Nephron progenitor cell (in vitro differentiated cells): ENCODE measurements at places on chromosomes 1 and 21.

GRCh38 chr1:18637511-18637960, 6.9 kb downstream of the PAX7 start:
- no peak for DNase-seq

- no peak for DNase-seq
These were observed 74.9 kb upstream of the CNTN2 start for GRCh38 chr1:204968135-204968534.

DNA sequence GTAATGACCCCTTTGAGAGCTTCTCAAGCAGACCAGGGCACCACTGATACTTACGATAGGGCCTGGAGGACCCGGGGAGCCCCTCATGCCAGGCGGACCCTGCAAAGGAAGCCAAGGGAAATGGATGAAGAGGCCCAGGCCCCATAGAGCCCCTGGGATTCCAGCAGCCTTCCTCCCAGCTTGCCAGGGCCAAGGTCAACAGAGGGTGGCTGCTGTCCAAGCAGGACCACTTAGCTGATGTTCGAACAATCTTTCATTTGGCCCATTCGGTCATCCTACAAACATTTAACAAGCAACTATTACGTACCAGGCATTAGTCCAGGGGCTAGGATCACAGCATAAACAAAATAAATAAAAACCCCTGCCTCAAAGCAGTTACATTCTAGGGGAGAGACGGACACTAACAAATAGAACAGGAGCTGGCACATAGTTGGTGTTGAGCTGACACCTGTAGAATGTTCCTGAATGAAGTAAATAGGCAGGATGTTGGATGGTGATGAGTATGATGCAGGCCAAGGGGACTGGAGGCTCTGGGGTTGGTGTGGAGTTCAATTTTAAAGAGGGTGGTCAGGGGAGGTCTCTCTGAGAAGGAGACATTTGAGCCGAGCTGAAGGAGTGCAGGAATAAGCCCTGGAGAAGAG, 27.0 kb upstream of the PEF1 start:
- no peak for DNase-seq

- DNase-seq: no peak
These were observed 39.8 kb upstream of the SRP9 start for GRCh38 chr1:225737866-225738265.

GRCh38 chr1:212214325-212214724, 70.9 kb upstream of the PPP2R5A start:
- no peak for DNase-seq

GRCh38 chr1:199404191-199404590, 623.3 kb upstream of the NR5A2 start:
- DNase-seq: no peak

DNA sequence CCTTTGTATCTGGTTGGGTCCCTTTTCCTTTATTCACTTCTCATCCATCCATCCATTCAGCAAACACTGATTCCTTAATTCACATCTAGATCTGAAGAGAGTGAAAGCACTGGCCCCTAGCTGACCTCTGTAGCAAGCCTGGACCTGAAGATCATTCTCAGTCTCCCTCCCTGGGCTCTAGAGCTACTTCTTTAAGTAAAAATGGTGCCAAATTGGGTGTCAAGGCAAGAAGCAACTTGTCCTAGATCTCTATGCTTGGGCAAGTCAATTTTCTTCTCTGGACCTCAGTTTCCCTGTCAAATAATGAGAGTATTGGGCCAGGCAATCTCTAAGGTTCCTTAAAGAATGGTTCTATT, 36.1 kb downstream of the PLXNA2 start:
- no peak for DNase-seq
